CD4-positive, alpha-beta memory T cell (primary cell): ENCODE measurements at places on chromosomes 1 and 21. TPM values are rescaled to one million over a fixed set of nuclear protein-coding genes. Genes with fewer than 3 reads are reported as not detected.

DNA sequence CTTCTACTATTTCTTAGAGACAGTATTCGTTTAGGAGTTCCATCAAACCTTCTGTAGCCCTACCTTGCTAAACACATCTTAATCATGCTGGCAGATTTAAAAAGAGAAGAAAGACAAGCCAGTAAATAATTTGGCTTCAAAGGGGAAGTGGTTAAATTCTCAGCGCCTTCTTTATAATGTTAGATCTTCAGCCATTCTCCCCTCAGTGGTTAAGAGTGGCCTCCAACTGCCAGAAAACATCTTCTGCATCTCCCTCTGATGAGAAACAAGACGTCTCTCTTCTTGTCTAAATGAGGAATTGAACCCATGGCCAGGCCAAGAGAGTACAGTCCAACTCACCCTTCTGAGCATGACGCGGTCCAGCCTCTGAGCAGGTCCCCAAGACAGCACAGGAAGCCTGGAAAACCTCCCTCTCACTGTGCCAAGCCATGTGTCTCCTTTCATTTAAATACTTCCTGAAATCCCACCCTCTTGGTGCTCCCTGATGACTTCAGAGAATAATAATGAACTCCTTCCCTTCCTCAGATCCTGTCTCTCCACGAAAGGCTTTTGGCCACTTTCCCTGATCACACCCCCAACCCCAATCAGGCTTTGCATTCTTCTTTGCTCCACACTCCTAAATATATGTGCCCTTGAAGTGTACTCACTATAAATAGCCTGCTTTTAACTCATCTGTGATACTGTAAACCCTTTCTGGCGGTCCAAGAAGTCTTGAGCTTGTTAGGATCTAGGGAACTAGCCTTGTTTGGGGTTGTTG is 16.4 kb upstream of the LRRC52 start:
- DNase-seq: no peak
- H3K27ac ChIP-seq: no peak overlapping the region
- H3K4me1 ChIP-seq: no peaks in the 10 kb centered on the region

DNA sequence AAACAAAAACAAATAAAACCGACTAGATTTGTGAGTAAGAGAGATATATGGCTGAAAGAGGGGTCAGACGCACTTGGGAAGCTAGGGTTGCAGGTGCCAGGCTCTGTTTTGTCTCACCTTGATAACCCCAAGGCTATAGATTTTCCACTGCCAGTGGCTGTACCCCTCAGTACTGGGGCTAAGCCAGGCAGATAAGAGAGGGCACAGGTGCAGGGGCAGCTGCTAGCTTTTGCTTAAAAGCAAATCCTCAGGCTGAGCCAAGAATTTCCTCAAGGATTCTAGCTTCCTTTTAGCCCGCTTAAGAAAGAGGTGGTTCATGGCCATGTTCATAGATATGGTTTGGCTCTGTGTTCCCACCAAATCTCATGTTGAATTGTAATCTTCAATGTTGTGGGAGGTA is 57.9 kb downstream of the OVGP1 start:
- H3K27me3 ChIP-seq: no peaks in the 10 kb centered on the region
- H3K36me3 ChIP-seq: no peaks in the 10 kb centered on the region
- H3K4me3 ChIP-seq: no peak overlapping the region
- DNase-seq: no peak
- H3K4me1 ChIP-seq: no peaks in the 10 kb centered on the region

GRCh38 chr1:2412773-2413494 is 570 bp upstream of the PEX10 start:
- H3K4me1 ChIP-seq: peaks cover 58% of the 10 kb centered on the region
- no peaks in the 10 kb centered on the region for H3K36me3 ChIP-seq
- no peaks in the 10 kb centered on the region for H3K27me3 ChIP-seq
- no peak for DNase-seq

DNA sequence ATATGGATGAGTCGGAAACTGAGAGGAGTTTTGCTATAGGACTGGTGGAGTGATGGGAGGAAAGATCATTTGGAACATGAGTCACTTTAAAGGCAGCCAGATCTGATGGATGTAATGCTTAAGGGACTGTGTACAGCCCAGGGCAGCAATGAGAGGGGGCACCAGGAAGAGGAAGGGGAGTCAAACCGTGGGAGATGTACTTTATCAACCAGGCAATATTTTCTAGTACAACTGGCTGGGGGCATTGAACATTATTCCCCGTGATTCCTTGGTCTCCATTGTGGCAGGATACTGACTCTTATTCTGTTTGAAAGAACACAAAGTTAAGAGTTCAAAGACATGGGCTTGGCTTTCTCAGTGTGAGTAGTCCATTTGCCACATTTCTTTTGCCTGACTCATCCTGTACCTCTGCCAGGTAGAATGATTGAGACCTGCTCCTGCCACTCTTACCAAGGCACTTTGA is 268.2 kb upstream of the NR5A2 start:
- H3K4me1 ChIP-seq: no peaks in the 10 kb centered on the region
- H3K4me3 ChIP-seq: no peak overlapping the region
- no peaks in the 10 kb centered on the region for H3K36me3 ChIP-seq

The SLAMF9 gene
- not detected for total RNA-seq
